Right hindlimb (tissue), 1 donor: ENCODE measurements at places on chromosomes 2 and 18.

DNA sequence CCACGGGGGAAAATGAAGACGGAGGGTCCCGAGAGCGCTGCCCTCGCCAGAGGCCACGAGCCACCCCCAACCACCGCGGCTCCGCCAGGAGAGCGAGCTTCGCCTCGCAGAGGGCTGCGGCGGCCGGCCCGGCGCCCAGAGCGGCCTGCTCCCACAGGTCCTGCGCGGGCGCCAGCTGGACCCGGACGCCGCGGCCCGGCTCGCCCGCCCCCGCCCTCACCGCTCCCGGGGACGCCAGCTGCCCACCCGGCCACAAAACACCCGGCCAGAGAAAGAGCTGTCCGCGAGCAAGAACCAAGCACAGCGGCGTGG, 709 bp downstream of the PTPN2 start:
- no peak for DNase-seq

- DNase-seq: no peak
Observed at GRCh38 chr2:166115589-166115988, 12.2 kb downstream of the SCN1A start.

- no peak for DNase-seq
Observed at GRCh38 chr2:133369901-133370658, 198.2 kb downstream of the NCKAP5 start.

- DNase-seq: no peak
Observed at GRCh38 chr2:19710230-19710629, 191.6 kb downstream of the TTC32 start.

- DNase-seq: no peak
Observed at GRCh38 chr2:226828191-226828590, 7.7 kb upstream of the RHBDD1 start.

GRCh38 chr2:204354442-204354856, 190.8 kb upstream of the PARD3B start:
- no peak for DNase-seq

DNA sequence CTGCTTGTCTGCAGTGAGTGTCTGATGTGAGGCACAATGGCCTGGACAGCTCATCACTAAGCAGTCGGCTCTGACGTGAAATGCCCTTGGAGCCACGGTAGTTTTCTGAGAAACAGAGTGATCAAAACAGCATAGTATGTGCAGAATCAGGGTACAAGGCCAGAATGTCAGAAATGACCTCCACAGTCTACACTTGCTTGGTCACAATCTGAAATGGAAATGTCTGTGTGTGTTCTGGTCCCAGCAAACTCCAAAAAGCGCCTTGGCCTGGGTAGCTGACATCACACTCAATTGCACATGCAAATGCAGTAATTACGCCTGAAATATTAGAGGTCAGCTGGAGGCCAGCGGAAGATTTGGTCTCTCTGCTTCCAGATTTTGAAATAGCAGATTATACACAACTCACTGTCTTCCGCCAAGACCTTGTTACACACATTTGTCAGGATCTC, 95.4 kb downstream of the CTAGE1 start:
- DNase-seq: peak; percentile 47

- DNase-seq: no peak
Observed at GRCh38 chr2:230220347-230220969, 674 bp upstream of the SP110 start.

DNA sequence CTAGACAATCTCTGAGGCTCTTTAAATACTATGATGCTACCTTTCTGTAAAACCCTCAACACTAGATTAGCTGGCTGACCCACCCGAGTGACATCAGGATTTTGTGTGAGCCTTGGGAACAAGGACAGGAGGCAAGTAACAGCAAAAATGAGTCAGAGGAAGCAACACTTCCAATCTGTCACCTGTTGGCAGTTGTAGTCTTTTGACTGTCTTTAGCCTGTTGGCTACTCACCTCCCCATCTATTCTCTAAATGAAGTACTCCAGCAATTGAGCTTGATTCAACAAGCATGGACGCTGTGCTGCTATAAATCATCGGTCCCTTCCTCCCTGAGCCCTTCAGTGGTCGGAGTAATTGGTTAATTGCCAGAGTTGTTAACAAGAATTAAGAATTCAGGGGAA, 898.7 kb downstream of the BCL11A start:
- DNase-seq: no peak

DNA sequence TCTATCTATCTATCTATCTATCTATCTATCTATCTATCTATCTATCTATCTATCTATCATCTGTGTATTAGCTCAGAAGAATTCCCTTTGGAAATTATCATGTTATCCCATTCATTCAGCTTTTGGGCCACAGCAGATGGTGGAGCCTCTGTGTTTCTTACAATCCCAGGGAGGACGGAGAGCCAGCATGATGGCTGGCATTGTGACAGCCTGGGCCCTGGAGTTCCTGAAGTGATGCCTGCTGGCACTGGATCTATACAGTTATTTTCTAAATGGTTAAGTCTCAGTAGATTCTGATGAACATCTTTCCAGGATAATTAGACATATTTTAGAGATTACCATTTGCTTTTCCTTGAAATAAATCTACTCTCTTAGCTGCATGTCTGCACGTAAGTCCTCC, 385.4 kb upstream of the NXPH2 start:
- no peak for DNase-seq

DNA sequence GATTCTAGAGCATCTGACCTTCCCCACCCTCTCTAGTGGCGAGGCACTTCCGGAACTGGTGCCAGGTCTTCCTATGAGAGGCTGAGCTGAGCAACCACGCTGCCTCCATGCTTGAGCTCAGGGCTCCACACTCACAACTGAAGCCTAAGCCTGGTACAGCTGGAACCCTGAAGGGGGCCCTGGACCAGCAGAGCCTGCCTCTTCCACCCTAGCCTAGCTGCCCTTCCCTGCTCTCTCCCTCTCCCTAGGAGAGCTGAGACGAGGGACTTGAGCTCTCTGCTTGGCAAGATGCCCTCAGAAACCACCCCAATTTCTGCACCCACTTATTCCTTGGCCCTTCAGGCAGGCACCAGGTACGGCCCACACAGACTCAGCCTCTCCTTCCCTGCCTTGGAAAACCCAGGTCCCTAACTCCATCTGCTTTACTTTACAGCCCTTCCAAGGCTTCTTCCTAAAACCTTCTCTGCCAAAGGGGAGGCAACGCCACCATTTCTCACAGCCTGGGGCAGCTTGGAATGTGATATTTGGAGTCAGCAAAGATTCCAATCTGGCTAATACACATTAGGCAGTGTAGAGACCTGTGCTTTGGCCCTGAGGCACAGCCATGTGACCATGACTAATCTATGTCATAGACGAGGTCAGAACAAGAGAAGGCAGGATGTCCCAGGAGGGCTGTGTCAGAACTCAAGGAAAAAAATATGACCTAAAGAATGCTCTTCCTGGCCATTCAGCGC, 18.8 kb downstream of the COX7A2L start:
- DNase-seq: no peak

GRCh38 chr2:2577407-2577831, 246.3 kb upstream of the MYT1L start:
- DNase-seq: peak; percentile 53

GRCh38 chr2:174925046-174925784, 80.0 kb downstream of the CHN1 start:
- DNase-seq: no peak

DNA sequence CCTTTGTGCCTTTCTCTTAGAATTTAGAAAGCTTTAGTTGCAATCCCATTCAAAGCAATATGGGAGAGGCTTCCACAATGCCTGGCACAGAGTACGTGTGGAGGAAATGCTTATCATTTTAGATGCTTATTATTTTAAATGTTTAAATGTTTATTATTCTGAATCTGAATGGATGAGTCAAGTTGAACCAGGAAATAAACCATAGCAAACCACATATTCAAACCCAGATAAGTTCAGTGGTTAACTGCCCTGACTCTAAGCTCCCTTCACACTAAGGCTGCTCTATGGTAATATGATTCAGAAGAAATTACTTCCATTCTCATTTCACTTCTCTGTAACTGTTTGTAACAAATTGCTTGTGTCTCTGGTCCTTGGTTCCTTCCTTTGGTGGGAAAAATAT, 5.2 kb upstream of the PPP4R1 start:
- no peak for DNase-seq

DNA sequence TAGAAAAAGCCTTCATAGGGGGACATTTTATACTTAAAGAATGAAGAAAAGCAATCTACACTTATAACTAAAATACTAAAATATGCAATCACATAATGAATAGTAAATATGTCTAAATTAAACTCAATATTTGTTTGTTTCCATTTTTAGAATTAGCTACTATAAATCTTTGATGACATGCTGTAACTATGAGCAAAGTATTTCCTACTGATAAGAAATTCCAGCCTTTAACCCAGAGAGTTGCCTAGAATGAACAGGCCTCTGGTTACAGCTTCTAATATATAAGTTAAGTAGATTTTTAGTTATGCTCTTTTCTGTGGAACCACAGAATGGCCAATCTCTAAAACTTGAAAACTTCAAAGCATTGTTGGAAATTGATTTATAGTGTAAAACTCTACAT, 1465.6 kb upstream of the ZEB2 start:
- no peak for DNase-seq

DNA sequence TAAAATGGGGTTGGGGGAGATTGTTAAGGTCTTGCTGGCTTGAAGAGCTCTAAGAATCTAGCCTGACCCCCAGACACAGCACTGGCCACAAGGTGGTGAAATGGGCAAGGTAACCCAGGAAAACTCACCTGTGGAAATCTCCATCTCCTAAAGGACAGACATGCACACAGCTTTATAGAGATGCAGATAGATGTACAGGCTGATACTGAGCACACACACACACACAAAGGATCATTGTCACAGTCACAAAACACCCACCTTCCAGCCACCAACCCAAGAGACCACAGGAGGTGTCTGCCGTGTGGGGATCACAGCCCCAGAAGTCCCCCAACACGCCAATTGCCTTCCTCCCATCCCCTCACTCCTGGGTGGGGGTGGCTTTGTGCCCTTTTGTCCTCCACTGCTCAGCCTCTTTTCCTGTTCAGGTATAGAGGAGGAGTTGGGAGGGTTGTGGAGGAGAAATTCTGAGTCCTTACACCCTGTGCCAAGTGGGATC, 3.2 kb upstream of the CYP26B1 start:
- DNase-seq: peak; percentile 13

GRCh38 chr2:166972418-166972817, 84.1 kb downstream of the XIRP2 start:
- DNase-seq: no peak

- DNase-seq: peak; percentile 85
Observed at GRCh38 chr2:9757501-9758264, 85.6 kb upstream of the TAF1B start.

GRCh38 chr2:215107216-215108056, 31.0 kb downstream of the ABCA12 start:
- no peak for DNase-seq

GRCh38 chr2:10792001-10792634, 20.5 kb downstream of the PDIA6 start:
- DNase-seq: no peak

GRCh38 chr2:25738383-25739343, 65.3 kb upstream of the DTNB start:
- DNase-seq: no peak

DNA sequence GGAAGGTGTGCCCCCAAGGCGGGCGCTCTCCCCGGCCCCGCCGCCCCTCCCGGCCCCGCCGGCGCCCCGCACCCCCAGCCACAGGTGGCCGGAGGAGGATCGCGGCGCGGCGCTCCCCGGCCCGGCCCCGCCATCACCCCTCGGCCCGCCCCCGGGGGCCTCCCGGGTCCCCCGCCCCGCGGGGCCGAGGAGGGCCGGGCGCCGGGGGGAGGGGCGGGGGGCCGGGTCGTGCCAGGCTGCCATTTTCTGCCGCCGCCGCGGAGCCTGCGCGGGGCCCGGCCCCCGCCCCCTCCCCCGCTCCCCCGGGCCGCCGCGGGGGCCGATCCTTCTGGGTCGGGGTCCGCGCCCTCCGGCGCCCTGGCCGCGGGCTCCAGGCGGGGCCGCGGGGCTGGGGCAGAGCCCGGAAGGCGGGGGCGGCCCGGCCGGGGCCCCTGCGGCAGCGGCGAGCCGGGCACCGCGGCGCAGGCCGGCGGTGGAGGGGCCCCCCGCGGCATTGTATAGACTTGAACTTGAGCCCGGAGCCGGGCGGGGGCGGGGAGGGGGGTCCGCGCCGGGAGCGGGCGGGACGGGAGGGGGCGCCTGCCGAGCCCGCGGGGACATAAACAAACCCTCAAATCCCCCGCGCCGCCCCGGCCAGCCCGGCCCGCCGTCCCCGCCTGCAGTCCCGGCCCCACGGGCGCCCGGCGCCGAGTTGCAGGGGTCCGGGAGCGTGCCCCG, 556 bp downstream of the DNMT3A start:
- DNase-seq: peak; percentile 70

DNA sequence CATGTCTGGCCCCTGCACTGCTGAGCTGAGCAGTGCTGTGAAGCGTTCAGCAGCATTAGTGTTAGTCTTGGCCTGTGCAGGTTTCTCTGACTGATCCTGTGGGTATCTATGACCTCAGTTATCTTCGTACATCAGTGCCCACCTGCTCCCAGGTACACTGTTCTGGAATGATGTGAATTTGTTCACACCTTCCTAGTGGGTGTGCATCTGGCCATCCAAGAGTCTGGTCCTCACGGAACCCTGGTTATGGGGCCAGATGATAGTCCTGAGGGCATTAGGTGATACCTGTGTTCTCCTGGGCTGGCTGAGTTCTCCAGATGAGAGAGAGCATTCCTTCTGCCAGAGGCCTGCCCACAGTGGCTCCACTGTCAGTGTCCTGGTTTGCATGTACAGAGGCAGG, 57.2 kb downstream of the INPP4A start:
- DNase-seq: no peak

DNA sequence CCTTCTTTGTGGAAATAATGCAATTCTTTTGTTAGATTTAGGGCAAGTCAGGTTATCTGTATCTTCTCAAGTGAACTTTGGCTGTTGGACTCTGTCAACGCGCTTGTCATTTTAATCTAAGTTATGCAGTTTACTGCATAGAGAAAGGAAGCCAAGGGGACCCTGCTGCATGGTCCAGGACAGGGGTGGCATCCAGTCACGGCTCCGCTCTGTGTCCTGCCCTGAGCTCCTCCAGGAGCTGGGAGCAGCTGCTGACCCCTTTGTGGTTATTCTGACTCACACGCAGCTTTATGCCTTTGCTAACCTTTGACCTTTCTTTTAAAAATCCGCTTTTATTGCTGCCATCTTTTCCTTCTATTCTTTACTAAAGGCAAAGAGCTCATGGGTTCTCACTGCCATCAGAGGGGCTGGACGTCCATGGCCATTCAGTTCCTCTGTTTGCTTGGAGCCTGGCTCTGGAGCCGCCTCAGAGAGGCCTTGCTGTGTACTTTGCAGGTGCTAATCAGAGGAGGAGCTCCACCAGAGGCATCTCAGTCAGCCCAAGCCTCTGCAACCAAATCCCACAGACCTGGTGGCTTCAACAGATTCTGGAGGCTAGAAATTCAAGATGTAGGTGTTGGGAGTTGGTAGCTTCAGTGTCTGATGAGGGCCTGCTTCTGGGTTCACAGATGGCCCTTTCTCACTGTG, 39.3 kb downstream of the SNTG2 start:
- DNase-seq: no peak
